ENCODE measurements at places on chromosomes 11 and 22.
A peak's percentile ranks its signal among the peaks of the same experiment; 100 is the strongest.

- DNase-seq = no peak
Measured at GRCh38 chr11:62796281-62796680, 4.5 kb upstream of the TMEM223 start.

DNA sequence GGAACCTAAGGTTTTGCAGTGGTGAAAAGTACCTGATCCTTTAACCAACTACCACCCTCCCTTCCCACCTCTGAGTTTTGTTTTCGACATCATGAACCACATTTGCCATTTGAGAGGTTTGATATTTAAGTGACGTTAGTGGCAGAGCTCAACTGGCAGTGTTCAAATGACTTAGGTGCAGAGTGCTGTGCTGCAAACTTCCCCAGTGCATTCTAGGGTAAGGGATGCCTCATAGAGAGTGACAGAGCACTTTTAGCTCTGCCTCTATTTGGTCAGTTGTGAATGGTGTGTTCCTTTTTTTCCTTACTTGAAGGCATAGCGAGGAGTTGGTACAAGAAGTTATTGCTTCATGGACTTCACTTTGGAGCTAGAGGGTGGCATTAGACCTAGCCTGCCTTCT, 9.4 kb downstream of the BMAL1 start:
- no peak for DNase-seq

DNA sequence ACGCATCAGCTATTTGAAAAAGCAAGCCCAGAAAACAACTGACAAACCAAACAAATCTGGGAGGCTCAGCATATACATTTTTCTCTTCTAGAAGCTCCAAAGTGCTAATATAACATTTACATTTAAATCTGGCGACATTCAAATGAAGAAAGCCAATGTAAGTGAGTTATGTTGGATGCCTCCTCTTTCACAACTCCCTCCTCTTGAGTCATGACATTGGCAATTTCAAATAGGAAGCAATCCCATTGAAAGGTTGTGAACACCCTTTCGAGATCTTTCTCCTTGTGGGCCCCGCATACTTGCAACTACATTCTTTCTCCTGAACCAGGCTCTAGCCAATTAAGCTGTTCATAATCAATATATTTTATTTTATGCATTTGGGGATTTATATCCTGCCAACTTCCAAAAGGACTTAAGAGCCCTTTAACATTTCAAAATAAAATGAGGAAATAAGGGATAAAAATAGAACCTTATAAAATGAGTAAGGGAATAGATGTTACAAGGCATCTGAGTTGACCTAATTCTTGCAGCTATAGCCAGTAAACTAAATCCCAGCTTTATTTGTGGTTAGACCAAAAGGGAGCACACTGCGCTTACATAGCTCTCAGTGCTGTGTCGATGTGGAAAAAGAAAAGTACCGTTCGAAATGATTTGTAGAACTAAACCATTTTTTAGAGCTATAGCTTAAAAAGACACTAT, 129.5 kb upstream of the SESN3 start:
- peak; percentile 28 for DNase-seq

- no peak for DNase-seq
Measured at GRCh38 chr22:25395468-25395867, 169.0 kb upstream of the GRK3 start.

GRCh38 chr11:2899080-2899783, 13.7 kb upstream of the CDKN1C start:
- no peak for DNase-seq

GRCh38 chr11:44198146-44198724, 102.8 kb downstream of the EXT2 start:
- no peak for DNase-seq

Data from AG10803 (cell line).